ENCODE measurements at places on chromosomes 6 and 20.
A peak's percentile ranks its signal among the peaks of the same experiment; 100 is the strongest.

DNA sequence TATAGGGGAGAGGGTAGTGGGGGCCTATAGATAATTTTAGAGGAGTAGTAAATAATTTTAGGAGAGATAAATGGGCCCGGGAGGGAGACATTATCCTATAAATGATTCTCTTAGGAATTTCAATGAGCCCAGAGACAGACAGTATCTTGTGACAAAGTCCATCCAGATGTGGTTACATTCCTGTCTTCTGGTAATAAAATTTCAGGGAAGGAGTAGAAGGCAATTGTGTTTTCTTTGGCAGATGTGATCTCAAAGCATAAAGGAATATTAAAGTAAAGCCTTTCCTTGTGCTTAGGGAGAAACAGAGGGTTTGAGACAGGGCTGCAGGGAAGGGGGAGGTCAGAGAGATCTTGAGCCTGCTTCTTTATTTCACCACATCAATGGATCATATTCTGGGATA is 979.8 kb upstream of the GJE1 start:
- DNase-seq = no peak

- no peak for DNase-seq
Measured at GRCh38 chr6:54193560-54193959, 82.3 kb downstream of the MLIP start.

- DNase-seq = no peak
Measured at GRCh38 chr20:63702036-63702665, 5.6 kb downstream of the ARFRP1 start.

DNA sequence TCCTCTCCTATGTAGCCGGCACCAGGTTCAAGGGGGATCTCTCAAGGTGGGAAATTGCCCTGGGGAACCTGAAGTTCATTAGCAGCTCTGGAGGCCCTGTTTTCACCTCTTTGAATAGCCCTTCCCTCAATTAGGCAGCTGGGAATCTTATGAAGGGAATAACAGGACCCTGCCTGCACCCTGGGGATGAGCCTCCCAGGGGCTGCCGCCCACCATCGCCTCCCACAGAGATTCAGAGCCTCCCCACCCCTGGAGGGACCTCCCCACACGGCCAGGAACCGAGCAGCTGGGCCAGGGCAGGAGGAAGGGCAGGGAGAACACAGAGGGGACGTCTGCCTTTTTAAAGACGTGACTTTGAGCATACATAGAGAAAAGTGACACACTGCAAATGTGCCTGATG is 4.6 kb upstream of the EEF1A2 start:
- no peak for DNase-seq

DNA sequence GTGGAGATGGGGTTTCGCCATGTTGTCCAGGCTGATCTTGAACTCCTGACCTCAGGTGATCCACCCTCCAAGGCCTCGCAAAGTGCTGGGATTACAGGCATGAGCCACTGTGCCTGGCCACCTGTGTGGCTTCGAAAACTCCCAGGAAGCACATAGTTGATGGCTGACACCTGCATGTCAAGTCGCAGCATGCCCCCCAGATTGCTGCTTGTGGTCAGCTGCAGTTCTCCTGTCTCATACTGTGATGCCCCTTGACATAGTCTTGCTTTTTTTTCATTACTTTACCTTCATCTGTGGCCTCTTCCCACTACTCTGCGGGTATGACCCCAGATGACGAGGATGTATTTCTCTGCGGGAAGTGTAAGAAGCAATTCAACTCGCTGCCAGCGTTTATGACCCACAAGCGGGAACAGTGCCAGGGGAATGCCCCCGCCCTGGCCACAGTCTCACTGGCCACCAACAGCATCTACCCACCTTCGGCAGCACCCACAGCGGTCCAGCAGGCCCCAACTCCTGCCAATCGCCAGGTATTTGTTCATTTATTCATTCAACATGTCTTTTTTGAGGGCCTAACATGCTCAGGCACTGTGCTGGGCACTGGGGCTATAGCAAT is 13.1 kb downstream of the ZNF341 start:
- no peak for DNase-seq

- DNase-seq = no peak
Measured at GRCh38 chr20:4227085-4227821, 211.9 kb upstream of the RNF24 start.

DNA sequence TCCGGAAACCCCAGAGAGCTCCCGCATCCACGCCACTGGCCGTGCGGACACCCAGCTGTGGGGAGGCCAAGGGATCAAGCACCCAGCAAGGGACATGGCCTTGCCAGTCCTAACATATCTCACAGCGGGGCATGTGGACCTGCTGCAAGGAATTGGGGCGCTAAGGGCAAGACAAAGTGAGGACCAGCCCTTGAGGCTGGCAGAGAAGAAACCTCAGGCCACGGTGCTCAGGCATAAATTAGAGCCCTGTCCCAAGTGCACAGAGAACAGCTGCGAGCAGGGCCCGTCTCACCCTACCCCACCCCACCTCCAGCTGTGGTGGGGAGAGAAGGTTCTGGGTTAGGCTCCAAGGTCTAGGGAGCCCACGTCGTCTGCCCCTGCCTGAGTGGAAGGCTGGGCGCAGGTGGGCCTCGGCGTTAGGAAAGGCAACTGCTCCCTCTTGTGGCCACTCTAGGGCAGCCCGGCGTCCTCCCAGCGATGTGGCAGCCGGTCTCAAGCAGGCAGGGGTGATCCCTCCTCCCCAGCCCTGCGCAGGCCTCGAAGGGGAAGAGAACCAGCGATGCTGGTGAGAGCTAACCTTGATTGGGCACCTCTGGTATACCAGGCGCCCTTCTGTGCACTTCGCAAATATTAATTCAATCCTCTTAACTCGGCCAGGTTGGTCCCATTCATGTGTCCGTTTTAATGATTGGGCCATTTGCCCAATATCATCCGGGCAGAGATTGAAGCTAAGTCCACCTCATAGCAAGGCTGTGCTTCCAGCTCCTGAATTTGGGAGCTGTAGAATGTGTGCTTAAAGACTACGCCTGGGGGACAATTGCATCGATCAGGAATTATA is 235.8 kb downstream of the NFATC2 start:
- DNase-seq = peak; percentile 49

GRCh38 chr20:43383026-43383795 is 74.5 kb upstream of the SRSF6 start:
- DNase-seq = no peak

Data from stimulated activated CD8-positive, alpha-beta memory T cell treated with anti-CD3 and anti-CD28 coated beads, Interleukin-15, amount 100 ng/mL, for 1 hour (primary cell).